Cortex of kidney (tissue), 1 donor: ENCODE measurements at places on chromosomes 3 and 15.

GRCh38 chr3:187858041-187858440 is 112.8 kb upstream of the BCL6 start:
- no peak for DNase-seq

GRCh38 chr3:31671976-31672375 is 139.3 kb downstream of the STT3B start:
- DNase-seq: no peak

DNA sequence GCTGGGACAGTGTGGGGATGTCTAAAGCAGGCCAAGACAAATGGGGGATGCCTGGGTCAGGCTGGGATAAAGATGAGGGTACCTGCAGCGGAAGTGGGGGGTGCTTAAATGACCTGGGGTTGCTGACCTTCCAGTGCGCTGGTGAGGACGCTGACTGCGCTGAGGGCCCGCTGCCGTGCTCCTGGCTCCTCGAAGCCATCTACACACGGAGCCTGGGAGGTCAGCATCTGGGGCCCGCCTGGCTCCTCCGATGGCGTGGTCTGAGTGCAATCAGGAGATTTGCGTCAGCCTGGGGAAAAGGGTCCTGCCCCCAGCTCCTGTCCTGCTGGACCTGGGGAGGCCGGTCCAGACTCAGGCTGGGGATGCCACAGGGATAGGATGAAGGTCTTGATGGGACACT is 50.7 kb downstream of the SCN5A start:
- no peak for DNase-seq

- no peak for DNase-seq
These were observed 978.1 kb upstream of the ALCAM start for GRCh38 chr3:104388619-104389018.

- no peak for DNase-seq
These were observed 351.6 kb downstream of the NSUN3 start for GRCh38 chr3:94414418-94414817.

DNA sequence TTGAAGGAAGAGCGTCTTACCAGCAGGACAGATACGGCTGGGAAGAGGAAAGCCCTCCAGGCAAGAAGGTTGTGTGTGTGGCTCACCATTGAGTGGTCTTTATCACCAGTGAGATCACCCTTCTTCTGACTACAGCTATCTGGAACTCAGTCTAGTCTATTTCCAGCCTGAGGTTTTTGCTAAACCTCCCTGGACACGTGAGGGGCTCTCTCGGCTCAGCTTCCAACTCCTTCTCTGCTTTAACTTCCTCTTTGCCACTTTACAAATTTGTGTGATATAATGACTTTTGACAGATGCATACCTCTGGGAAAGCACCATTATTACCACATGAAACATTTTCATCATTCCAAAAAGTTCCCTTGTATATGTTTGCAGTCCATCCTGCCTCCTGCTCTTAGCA is 15.3 kb upstream of the ROPN1 start:
- DNase-seq: no peak

DNA sequence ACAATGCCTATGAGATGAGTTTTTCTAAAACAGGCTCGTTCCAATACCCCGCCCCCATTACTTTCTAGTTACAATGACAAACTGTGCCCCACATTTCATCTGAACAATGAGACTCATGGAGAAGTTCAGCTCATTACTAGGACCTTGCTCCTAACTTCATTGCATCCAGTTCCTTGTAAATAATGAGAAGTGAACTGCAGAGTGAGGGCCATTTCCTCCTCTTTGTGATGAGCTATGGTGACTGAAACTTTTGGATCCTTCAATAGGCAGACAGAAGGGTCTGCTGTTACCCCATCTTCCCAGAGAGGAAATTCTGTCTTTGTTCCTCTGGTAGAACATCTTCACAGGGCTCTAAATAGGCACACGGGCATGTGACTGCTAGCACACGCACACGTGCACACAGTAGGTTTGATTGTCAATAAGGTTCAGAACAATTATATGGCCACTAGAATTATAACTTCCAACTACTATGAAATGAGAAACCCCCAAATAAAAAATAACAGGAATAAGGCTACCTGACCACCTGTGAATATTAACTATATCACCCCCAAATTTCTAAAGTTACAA is 51.8 kb downstream of the SERP1 start:
- no peak for DNase-seq

GRCh38 chr15:34588046-34588674 is 4.7 kb upstream of the GOLGA8B start:
- DNase-seq: no peak

DNA sequence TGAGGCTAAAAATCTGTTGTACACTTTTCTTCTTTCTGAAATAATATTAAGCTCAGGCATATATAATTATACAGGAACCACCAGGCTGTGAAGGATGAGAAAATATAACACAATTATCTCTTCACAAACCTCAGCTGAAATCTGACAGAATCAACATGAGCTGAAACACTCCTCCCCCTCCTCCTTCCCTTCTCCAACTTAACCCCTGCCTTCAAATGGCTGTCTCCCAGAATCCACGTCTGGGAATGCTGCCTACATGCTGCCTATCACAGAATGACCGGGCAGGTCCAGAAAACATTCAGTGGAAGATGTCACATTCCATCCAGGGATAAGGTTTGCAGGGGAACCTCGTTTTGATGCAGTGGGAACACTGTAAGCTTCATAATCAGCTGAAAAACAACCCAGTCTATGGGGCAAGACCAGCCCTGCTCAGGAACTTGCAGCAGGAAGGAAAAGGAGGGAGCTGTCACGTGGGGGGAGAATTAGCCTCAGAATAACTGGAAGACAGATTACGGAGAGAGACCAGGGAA is 44.0 kb upstream of the SEMA6D start:
- no peak for DNase-seq

DNA sequence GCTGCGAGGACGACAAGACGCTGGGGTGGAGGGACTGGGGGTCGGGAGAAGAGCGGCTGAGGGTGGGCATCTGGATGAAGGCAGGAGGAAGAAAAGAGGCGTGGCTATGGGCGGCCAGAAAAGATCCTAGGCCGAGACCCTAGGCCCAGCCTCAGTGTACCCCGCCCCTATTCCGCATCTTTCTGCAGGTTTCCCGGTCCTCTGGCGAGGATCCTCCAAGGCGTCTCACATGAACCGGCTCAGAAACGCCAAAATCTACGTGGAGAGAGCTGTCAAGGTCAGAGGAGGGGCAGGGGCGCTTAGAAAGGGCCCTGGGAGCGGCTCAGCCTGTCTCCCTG is 340 bp downstream of the TTLL3 start:
- no peak for DNase-seq

DNA sequence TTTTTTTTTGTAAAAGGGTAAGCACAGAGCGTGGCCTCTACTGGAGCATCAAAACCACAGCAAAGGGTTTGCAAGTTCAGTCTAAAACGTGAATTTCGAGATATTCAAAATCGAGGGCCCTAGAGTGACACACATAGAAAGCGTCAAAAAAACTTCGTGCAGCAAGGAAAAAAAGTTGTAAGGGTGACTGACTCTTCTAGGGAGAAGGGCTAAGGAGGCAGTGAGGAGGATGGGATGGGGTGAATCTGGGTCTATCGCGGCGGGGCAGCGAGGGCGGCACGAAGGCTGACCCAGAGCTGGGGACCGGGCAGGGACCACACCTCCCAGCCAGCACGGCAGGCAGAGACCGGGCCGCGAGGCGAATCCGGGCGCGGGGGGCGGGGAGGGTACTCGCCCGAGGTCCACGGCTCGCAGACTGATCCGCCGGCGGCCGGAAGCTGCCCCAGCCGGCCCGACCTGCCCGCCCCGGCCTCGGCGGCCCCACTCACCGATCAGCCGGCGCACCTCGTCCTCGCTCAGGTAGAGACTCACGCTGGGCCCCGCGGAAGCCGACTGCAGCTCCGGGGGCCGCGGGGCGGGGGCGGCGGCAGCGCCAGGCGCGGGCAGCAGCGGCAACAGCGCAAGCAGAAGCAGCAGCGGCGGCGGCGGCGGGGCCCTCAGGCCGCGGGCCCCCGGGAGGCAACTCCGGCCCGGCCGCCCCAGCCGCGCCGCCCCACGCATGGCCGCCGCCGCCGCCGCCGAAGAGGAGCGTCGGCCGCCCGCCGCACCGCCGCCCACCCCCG is 533 bp downstream of the RYK start:
- DNase-seq: no peak

GRCh38 chr3:110248666-110249065 is 823.0 kb upstream of the NECTIN3 start:
- DNase-seq: no peak

- no peak for DNase-seq
These were observed 339.8 kb upstream of the WNT5A start for GRCh38 chr3:55826731-55827496.

- DNase-seq: no peak
These were observed 7.7 kb upstream of the LMAN1L start for GRCh38 chr15:74804935-74805334.

DNA sequence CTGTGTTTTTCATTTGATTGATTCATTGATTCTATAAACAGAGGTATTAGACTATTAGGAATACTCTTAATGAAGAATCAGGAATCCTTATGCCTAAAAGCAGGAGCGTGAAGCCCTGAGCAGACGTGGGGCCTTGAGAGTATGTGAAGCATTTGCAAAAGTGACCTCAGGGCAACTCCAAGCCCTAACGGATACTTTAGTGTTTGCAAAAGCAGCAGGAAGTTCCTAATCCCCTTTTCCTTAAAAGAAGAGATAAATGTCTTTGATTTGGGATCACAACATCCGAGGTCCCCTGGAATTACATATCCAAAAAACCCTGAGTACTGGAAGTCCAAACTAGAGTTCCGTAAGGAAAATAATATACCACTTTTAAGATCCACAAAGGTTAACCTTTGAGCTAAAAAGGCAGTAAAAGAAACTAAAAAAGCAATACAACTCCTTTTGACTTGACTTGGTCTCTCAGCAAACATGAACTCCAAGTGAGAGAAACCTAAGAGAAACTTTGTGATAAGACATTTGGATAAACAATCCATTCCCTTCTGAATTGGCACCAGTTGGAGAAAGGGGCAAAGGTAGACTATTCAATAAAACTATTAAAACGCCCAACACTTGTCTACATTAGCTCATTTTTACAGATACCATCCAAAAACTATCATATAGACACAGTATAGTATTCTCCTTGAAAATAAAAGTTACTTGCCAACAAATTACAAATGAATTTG is 27.4 kb downstream of the PRTG start:
- DNase-seq: no peak

GRCh38 chr15:57503051-57503702 is 88.5 kb upstream of the MYZAP start:
- DNase-seq: no peak

DNA sequence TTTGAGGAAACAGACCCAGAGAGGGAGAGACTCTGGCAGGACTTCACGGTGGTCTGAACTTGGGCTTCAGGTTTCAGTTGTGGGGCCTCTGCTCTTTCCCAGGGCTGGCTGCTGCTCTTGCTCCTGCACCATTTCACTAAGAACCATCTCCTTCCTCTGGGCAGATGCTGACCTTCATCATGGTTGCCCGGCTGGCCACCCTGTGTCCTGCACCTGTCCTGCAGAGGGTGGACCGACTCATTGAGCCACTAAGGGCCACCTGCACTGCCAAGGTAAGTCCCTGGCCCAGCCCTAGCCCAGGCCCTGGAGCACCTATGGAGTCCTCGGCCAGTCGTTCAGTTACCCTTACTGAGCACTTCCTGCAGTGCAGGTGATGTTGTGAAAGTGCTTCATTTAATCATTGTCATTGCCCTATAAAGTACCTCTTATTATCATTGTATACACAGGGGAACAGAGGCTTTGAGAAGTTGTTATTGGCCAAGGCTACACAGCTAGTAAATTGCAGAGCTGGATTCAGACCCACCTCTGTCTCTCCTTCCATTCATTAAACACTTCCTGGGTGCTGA is 10.0 kb downstream of the RPL32 start:
- DNase-seq: no peak

- no peak for DNase-seq
These were observed 51.8 kb upstream of the ADPGK start for GRCh38 chr15:72835294-72835890.

- DNase-seq: no peak
These were observed 9.0 kb downstream of the AQP9 start for GRCh38 chr15:58147171-58147611.

GRCh38 chr3:42556089-42556632 is 25.6 kb downstream of the SEC22C start:
- no peak for DNase-seq

GRCh38 chr3:42010530-42010929 is 48.6 kb upstream of the ULK4 start:
- no peak for DNase-seq

DNA sequence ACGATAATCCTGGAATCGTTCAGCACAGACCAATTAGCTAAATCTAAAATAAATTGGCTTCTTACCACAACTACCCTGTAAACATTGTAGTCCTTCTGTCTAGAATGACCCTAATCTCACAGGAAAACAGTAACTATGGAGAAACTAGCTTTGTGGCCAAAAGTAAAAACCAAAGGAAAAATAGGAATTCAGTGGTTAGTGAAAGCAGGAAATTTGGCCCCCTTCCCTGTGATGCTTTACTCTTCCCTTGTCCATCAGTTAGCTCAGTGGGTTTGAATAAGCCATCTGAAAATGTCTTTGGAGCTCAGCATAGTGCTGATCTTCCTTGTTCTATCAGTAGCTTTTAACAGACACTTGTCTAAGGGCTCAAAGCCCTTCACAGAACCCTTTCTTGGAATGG is 1.6 kb downstream of the NMD3 start:
- no peak for DNase-seq

GRCh38 chr3:9946112-9947024 is 5.8 kb downstream of the PRRT3 start:
- peak; percentile 21 for DNase-seq

- no peak for DNase-seq
These were observed 580.0 kb downstream of the ZNF385D start for GRCh38 chr3:21170964-21171363.

GRCh38 chr3:45756055-45756454 is 40.3 kb downstream of the SLC6A20 start:
- DNase-seq: no peak

- DNase-seq: no peak
These were observed 36.9 kb downstream of the POLR2M start for GRCh38 chr15:57743424-57743823.

DNA sequence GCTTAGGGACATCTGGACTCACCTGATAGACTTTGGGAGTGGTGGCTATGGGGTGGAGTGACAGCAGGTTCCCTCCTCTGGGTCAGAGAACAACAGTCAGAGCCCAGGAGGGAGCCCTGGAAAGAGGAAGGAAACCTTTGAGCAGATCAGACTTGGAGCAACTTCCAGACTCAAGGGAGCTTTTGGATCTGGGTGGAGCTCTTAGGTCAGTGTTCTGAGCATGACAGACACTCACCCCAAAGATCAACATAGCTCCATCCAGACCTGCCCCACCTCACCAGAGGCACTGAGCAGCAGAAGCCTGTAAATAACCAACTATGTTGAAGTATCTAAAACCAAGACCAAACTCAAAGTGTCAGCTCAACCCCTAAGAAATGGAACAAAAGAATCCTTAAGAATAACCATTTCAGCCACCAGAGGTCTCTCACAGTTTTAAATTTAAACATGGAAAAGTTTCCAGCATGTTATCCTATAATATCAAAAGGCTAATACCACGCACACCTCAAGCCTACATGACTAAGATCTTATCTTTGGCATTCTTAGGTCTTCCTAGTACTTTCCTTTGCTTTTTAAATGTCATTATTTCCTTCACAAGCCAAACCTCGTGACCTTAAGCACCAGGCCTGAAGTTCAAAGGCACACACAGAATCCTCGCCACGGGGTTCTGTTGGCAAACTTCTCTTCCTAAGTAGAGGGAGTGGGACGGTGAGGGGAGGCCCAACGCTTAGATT is 56.4 kb downstream of the UMPS start:
- DNase-seq: no peak

GRCh38 chr3:45618081-45618509 is 23.5 kb downstream of the LIMD1 start:
- no peak for DNase-seq

GRCh38 chr15:63048776-63049665 is 6.5 kb downstream of the TPM1 start:
- no peak for DNase-seq

- no peak for DNase-seq
These were observed 29.7 kb downstream of the PRR23E start for GRCh38 chr3:127222664-127223063.
